Gastrocnemius medialis (tissue), 4 donors: ENCODE measurements at places on chromosomes 12 and 14. TPM values are rescaled to one million over a fixed set of nuclear protein-coding genes. Genes with fewer than 3 reads are reported as not detected.

NDRG2 gene
- 2,038 TPM for total RNA-seq

MSRB3 gene
- 29.0 TPM for total RNA-seq

PFDN5 gene
- 341 TPM for total RNA-seq

HOXC6 gene
- 4.2 TPM for total RNA-seq

SLC6A12 gene
- not detected for total RNA-seq

TMEM30B gene
- 0.39 TPM for total RNA-seq

GRCh38 chr12:120115692-120116440 is 687 bp downstream of the RAB35 start:
- DNase-seq = peak; percentile 42
- H3K4me3 ChIP-seq = peak overlapping the region; percentile 99
- H3K27me3 ChIP-seq = no peaks in the 10 kb centered on the region
- H3K36me3 ChIP-seq = no peaks in the 10 kb centered on the region

COA8 gene
- total RNA-seq = 79.2 TPM

WSCD2 gene
- total RNA-seq = 0.10 TPM

GRCh38 chr14:89342049-89342448 is 75.0 kb downstream of the FOXN3 start:
- no peaks in the 10 kb centered on the region for H3K36me3 ChIP-seq
- H3K27me3 ChIP-seq = no peaks in the 10 kb centered on the region
- H3K4me1 ChIP-seq = peaks cover 71% of the 10 kb centered on the region
- H3K4me3 ChIP-seq = no peak overlapping the region
- peak overlapping the region; percentile 74 for H3K27ac ChIP-seq

- peaks cover 10% of the 10 kb centered on the region for H3K4me1 ChIP-seq
- H3K4me3 ChIP-seq = no peak overlapping the region
- no peaks in the 10 kb centered on the region for H3K36me3 ChIP-seq
- DNase-seq = no peak
Observed at GRCh38 chr12:11746024-11746771, 96.7 kb downstream of the ETV6 start.

- H3K27me3 ChIP-seq = no peaks in the 10 kb centered on the region
- peaks cover 9% of the 10 kb centered on the region for H3K4me1 ChIP-seq
- H3K27ac ChIP-seq = peak overlapping the region; percentile 21
- H3K4me3 ChIP-seq = no peak overlapping the region
- H3K36me3 ChIP-seq = no peaks in the 10 kb centered on the region
Observed at GRCh38 chr14:90274019-90274418, 17.7 kb downstream of the PSMC1 start.

DNA sequence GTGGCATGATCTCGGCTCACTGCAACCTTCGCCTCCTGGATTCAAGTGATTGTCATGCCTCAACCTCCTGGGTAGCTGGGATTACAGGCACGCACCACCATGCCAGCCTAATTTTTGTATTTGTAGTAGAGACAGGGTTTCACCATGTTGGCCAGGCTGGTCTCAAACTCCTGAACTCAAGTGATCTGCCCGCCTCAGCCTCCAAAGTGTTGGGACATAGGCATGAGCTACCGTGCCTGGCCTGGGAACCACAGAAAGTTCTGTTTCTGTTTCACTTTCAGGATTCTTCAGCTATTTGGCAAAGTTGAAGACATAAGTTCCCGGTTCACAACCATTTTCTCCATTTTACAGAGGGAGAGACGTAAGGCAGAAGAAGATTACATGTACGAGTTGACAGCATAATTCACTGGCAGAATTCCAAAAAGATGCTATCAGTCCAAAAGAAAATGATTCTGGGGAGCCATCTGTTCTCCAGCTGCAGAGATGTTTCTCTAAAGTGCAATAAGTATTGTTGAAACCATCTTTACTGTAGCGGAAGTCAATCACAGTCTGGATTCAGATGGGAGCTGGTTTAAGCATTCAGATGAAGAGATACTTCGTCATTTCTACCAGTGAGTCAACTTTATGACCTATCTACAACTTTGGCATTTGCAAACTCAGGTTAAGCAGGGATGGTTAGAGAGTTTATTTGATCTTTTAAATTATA is 8.1 kb upstream of the RNF34 start:
- H3K4me3 ChIP-seq = no peak overlapping the region
- no peak for DNase-seq
- no peaks in the 10 kb centered on the region for H3K27me3 ChIP-seq
- no peaks in the 10 kb centered on the region for H3K36me3 ChIP-seq
- no peak overlapping the region for H3K27ac ChIP-seq
- H3K4me1 ChIP-seq = no peaks in the 10 kb centered on the region

C14orf132 gene
- total RNA-seq = 2.9 TPM

DNA sequence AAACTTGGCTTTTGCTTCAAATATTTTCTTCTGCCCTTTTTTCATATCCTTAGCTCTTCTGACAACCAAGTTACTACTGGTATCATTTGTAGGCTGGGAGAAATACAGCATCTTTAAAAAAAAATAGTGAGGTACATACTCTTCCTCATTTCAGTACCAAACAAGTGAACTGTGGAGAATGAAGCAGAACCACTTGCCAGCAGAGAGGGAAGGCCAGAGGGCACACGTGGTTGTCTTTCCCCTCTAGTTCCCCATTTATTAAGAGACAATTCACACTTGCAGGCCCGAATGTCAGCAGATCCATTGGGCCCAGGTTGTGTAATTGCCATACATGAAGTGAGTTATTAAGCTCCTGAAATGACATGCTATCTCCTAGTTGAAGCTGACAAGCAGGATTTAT is 3.2 kb downstream of the SUSD6 start:
- no peaks in the 10 kb centered on the region for H3K36me3 ChIP-seq
- peak; percentile 50 for DNase-seq

DNA sequence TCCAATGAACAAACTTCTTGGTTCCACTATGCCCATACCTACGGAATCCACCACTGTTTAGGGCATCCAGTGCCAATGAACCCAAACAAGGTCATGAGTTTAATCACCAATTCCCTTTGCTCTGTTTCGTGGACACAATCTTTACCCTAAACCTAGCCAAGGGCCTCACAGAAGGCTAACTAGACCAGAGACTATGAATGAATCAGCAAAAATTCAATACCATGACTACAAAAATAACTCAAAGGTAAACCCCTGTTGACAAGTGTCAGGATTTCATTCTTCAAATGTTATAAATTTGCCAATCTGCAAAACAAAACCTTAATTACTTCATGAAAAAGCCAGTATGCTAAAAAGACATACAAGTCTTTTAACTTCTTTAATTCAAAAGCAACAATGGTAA is 96.7 kb downstream of the CEP128 start:
- no peak overlapping the region for H3K27ac ChIP-seq
- H3K27me3 ChIP-seq = no peaks in the 10 kb centered on the region
- DNase-seq = no peak
- no peaks in the 10 kb centered on the region for H3K36me3 ChIP-seq
